WTC11 (cell line): ENCODE measurements at places on chromosomes 12 and 14. TPM values are rescaled to one million over a fixed set of nuclear protein-coding genes. Genes with fewer than 3 reads are reported as not detected.

DNA sequence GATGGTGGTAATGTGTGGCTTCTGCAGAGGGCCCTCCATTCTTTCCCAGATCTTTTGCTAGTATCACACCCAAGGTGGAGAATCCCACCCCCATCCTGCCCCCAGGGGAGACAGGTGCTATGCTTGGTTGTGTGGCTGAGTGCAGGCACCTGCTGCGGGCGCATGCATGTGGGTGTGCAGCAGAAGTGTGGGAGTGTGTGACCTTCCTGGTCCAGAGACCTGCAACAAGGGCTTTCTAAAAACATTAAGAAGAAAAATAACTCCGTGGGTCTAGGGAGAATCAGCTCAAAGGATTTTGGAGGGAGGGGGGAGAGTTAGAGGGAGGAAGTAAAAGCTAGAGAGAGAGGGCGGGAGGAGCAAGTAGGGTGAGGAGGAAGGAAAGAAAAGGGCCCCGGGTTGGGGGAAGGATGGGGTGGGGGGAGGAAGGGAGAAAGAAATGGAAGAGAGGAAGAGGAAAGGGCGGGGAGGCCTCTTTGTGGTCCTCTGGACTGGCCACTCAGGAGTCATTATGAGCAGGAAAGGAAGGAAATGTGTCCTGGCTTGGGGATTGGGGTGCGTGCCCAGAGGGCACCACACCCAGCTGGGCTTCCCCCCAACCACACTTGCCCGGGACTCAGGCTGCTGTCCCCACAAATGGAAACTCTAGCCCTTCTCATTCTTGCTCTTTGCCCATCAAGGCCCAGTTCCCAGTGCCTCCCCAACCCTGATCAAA, 3.1 kb upstream of the FIGNL2 start:
- peaks cover 38% of the 10 kb centered on the region for H3K4me1 ChIP-seq
- H3K36me3 ChIP-seq = no peaks in the 10 kb centered on the region
- H3K4me3 ChIP-seq = no peak overlapping the region
- no peak for DNase-seq
- peaks cover 58% of the 10 kb centered on the region for H3K27me3 ChIP-seq

Gene CPNE6
- not detected in 3 replicates for total RNA-seq

Gene PAPLN
- 9.3 to 16.3 TPM (median 14.8 TPM) in 3 replicates for total RNA-seq

GRCh38 chr14:22886500-22887259, 3.7 kb downstream of the REM2 start:
- peaks cover 30% of the 10 kb centered on the region for H3K27me3 ChIP-seq
- no peaks in the 10 kb centered on the region for H3K36me3 ChIP-seq
- H3K4me3 ChIP-seq = peak overlapping the region; percentile 88
- peak; percentile 80 for DNase-seq

Gene TAS2R19
- total RNA-seq = 1.0 to 1.4 TPM (median 1.1 TPM) in 3 replicates

GRCh38 chr14:64788706-64789105, 84.5 kb downstream of the PLEKHG3 start:
- DNase-seq = no peak
- no peak overlapping the region for H3K4me3 ChIP-seq
- H3K36me3 ChIP-seq = no peaks in the 10 kb centered on the region
- H3K27me3 ChIP-seq = no peaks in the 10 kb centered on the region
- peaks cover 14% of the 10 kb centered on the region for H3K4me1 ChIP-seq

Gene TRHDE
- total RNA-seq = 1.6 to 5.5 TPM (median 3.8 TPM) in 3 replicates

- H3K27me3 ChIP-seq = no peaks in the 10 kb centered on the region
- no peak for DNase-seq
- no peaks in the 10 kb centered on the region for H3K4me1 ChIP-seq
- no peak overlapping the region for H3K4me3 ChIP-seq
Measured at GRCh38 chr12:88299567-88300101, 157.5 kb downstream of the TMTC3 start.

GRCh38 chr12:110756611-110757010, 13.9 kb upstream of the PPP1CC start:
- no peaks in the 10 kb centered on the region for H3K27me3 ChIP-seq
- no peak overlapping the region for H3K27ac ChIP-seq
- no peak overlapping the region for H3K4me3 ChIP-seq
- H3K36me3 ChIP-seq = no peaks in the 10 kb centered on the region
- no peak for DNase-seq

GRCh38 chr12:90327793-90328743, 619.4 kb upstream of the ATP2B1 start:
- DNase-seq = no peak
- H3K4me1 ChIP-seq = no peaks in the 10 kb centered on the region
- H3K27ac ChIP-seq = no peak overlapping the region
- no peaks in the 10 kb centered on the region for H3K27me3 ChIP-seq
- H3K36me3 ChIP-seq = no peaks in the 10 kb centered on the region

DNA sequence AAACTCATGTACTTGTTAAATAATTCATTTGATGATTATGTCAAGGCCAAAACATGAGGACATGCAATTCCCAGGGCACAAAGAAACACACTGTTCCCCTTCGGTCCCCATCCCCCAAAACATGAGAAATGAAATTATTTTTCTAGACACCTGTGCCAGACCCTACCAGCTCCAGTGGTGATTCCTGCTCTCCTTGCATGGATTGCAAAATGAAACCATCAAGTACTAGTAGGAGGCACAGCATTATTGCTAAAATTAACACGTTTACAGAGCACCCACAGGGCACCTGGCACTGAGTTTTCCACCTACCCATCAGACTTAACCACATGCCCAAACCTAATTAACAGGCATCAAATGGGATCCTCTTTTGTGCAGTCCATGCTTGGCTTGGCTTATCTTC, 76.6 kb downstream of the ZFC3H1 start:
- no peak overlapping the region for H3K4me3 ChIP-seq
- H3K36me3 ChIP-seq = no peaks in the 10 kb centered on the region
- no peaks in the 10 kb centered on the region for H3K27me3 ChIP-seq
- DNase-seq = no peak
- H3K27ac ChIP-seq = no peak overlapping the region
- peaks cover 12% of the 10 kb centered on the region for H3K4me1 ChIP-seq

Gene PRKD1
- 5.8 to 7.6 TPM (median 6.1 TPM) in 3 replicates for total RNA-seq

Gene C12orf54
- total RNA-seq = not detected in 3 replicates

DNA sequence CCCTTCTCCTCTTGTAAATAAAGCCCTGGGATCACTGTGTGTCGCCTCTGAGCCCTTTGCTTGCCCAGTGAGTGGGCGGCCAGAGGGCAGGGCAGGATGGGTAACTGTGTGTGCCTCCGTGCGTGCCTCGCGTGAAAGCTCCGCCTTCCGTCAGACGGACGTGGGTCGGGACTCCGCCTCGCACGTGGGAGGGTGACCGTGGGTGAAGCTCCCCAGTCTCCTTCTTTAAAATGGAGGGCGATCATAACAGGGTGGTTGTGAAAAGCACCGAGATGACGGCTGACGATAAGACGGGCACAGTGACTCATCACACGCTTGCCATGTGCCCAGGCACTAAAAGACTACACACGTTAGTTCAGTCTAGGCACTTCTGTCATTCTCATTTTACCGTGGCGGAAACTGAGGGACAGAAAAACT, 9.2 kb downstream of the PHB2 start:
- H3K27ac ChIP-seq = peak overlapping the region; percentile 99
- peaks cover 53% of the 10 kb centered on the region for H3K4me1 ChIP-seq
- DNase-seq = no peak
- H3K36me3 ChIP-seq = peaks cover 12% of the 10 kb centered on the region
- H3K27me3 ChIP-seq = no peaks in the 10 kb centered on the region

DNA sequence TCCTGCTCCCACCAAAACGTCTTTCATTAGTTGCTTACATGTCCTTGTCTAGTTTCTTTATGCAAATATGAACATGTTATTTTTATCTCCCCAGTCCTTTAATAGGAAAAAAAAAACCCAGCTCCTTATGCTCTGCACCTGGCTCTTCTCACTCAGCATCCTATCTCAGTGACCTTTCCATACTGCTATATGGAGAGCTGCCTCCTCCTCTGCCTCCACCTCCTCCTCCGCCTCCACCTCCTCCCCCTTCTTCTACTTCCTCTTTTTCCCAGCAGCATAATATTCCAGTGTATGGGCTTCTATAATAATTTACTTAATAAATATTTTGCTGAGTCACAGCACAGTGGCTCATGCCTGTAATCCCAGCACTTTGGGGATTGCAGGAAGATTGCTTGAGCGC, 31.5 kb downstream of the ABCB9 start:
- no peak overlapping the region for H3K4me3 ChIP-seq
- no peaks in the 10 kb centered on the region for H3K27me3 ChIP-seq
- no peak overlapping the region for H3K27ac ChIP-seq
- H3K36me3 ChIP-seq = no peaks in the 10 kb centered on the region
- DNase-seq = no peak

GRCh38 chr12:63068857-63069442, 82.1 kb downstream of the AVPR1A start:
- peaks cover 14% of the 10 kb centered on the region for H3K4me1 ChIP-seq
- H3K36me3 ChIP-seq = no peaks in the 10 kb centered on the region
- DNase-seq = no peak
- no peak overlapping the region for H3K4me3 ChIP-seq
- H3K27ac ChIP-seq = no peak overlapping the region

- no peak overlapping the region for H3K27ac ChIP-seq
- no peak for DNase-seq
- no peak overlapping the region for H3K4me3 ChIP-seq
- H3K27me3 ChIP-seq = peaks cover 1% of the 10 kb centered on the region; the same call in 1 of the 2 replicates
Measured at GRCh38 chr12:123526542-123527080, 6.9 kb downstream of the RILPL1 start.

- H3K4me3 ChIP-seq = no peak overlapping the region
- H3K36me3 ChIP-seq = no peaks in the 10 kb centered on the region
- no peak for DNase-seq
Measured at GRCh38 chr12:52146822-52147366, 44.9 kb downstream of the KRT80 start.

Gene IQSEC3
- 1.7 to 2.6 TPM (median 2.2 TPM) in 3 replicates for total RNA-seq

GRCh38 chr12:91622037-91622436, 439.4 kb upstream of the DCN start:
- H3K27me3 ChIP-seq = no peaks in the 10 kb centered on the region
- peaks cover 9% of the 10 kb centered on the region for H3K36me3 ChIP-seq
- peaks cover 9% of the 10 kb centered on the region for H3K4me1 ChIP-seq
- H3K4me3 ChIP-seq = no peak overlapping the region
